ENCODE measurements at places on chromosomes 6 and 20.

DNA sequence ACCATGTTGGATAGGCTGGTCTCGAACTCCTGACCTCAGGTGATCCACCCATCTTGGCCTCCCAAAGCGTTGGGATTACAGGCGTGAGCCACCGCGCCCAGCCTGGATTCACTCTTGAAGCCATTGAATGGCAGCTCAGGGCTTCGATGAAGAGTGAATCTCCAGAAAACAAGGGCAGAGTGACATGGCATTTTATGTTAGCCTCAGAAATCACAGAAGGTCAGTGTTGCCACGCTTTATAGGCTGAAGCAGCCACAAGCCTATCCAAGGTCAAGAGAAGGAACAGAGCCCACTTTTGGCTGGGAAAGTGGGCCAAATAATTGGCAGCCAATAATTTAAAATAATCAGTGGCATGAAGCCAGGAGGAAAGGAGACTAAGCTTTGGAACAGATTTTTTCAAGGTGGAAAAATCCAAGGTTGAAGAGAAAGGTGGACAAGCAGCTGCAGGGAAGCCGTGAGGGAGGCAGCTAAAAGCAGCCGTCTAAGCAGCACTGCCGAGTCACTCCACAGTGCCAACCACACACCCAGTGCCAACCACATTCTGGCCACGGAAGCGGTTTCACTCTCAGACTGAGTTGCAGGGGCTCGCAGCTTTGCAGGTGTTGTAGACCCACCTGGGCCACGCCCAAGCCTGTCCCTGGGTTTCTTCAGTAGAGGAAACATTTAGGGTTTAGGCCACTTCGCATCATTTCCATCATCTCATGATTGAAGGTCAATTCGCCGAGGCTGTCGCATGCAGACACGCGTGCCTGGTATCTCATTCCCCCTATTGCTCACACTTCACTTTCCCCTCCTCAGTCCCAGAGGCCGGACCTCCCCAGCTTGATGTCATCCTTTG is 17.4 kb upstream of the AVP start:
- DNase-seq: no peak

- DNase-seq: no peak
Measured at GRCh38 chr20:11850901-11851300, 66.8 kb upstream of the BTBD3 start.

- no peak for DNase-seq
Measured at GRCh38 chr20:22568872-22569344, 15.5 kb downstream of the FOXA2 start.

GRCh38 chr20:3121271-3121911 is 36.9 kb upstream of the AVP start:
- DNase-seq: no peak

GRCh38 chr6:89087881-89088280 is 7.3 kb downstream of the PNRC1 start:
- no peak for DNase-seq

GRCh38 chr6:153790048-153790447 is 249.0 kb upstream of the OPRM1 start:
- DNase-seq: no peak

DNA sequence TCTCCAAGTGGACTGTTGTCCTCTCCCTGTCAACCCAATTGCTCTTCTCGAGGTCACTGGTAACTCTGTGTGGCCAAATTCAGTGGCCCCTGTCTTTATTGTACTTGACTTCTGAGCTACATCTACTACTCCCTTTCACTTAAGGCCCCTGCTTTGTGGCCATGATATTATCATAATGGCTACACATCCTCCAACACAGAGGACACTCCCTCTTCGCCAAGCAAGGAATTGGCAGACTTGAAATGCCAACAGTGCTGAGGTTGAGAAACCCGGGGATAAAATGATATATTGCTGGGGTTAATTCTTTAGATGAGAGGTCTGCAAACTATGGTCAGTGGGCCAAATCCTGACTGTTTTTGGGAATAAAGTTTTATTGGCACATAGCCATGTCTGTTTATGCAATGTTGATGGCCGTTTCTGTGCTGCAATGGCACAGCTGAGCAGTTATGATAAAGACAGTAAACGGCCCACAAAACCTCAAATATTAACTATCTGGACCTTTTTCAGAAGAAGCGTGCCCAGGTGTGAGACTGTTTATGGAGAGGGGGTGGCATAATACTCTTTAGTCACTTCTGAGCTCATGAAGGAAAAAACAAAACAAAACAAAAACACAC is 12.0 kb upstream of the MRPS10 start:
- no peak for DNase-seq
